ENCODE measurements at places on chromosomes 6 and 20.

GRCh38 chr6:106461084-106461483, 100.6 kb downstream of the CRYBG1 start:
- no peak for DNase-seq

DNA sequence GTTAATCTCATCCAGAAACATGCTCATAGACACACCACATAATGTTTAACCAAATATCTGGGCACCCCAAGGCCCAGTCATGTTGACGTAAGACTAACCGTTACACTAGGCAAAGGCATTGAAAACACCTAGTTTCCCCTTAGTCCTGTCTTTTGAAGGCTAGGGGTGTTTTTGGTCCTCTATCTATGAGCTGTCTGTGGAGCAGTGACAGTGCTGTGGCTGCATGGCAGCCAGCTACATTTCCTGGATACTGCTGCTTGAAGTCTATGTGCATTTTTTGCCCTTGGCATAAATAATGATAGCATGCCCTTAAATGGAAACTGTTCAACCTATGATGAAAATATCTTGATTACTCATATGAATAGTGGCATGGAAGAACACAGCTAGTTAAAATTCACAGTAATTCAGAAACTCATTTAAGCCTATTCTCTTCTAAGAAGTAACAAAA, 18.6 kb downstream of the FARS2 start:
- no peak for DNase-seq

DNA sequence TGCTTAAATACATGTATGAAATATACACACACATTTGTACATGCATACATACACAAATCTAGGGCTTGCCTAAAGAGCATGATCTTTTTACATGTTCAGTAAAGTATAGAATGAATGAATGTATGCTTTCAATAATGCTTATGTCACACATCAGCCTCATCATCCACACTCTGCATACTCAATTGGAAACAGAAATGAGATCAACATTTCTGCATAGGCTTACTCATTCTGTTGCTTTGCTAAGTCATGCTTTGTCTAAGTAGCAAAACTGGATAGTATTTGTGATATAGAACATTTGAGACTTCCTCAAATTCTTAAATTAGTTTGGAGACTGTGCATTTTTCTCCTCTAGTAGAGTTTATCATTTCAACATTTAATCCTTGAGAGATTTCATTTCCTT, 343.3 kb downstream of the ADGRB3 start:
- DNase-seq: no peak

DNA sequence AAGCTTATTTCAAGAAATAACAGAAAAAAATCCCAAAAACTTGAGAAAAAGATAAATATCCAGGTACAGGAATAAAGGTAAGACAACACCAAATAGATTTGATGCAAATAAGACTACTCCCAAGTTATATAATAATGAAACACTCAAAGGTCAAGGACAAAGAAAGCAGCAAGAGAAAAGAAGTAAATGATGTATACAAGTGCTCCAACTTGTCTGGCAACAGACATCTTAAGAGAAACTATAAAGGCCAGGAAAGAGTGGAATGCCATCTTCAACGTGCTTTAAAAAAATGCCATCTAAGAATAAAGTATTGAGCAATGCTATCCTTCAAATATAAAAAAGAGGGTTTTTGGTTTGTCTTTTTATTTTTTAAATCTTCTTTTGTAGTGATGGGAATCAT, 54.2 kb downstream of the REV3L start:
- no peak for DNase-seq

- DNase-seq: peak; percentile 22
These were observed 15.9 kb downstream of the TMEM200A start for GRCh38 chr6:130381459-130382380.

DNA sequence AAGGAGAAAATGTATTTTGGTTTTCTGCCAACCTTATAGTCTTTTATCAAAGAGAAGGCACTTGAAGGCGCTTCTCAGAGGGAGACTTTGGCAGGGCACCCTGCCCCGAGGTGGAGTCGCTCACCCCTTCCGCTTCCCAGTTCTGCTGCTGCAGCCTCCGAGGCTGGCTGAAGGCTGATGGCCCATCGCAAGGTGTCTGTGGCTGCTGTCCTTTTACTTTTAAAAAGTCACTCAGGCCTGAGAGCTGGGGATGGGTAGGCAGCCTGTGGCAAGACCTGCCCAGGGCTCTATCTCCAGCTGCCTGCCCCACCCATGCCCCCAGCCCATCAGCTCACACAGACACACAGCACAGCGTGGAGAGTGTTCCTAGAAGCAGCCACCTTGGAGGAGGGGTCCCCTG, 206.6 kb upstream of the CST7 start:
- DNase-seq: no peak
